ENCODE measurements at places on chromosomes 5 and 9.

DNA sequence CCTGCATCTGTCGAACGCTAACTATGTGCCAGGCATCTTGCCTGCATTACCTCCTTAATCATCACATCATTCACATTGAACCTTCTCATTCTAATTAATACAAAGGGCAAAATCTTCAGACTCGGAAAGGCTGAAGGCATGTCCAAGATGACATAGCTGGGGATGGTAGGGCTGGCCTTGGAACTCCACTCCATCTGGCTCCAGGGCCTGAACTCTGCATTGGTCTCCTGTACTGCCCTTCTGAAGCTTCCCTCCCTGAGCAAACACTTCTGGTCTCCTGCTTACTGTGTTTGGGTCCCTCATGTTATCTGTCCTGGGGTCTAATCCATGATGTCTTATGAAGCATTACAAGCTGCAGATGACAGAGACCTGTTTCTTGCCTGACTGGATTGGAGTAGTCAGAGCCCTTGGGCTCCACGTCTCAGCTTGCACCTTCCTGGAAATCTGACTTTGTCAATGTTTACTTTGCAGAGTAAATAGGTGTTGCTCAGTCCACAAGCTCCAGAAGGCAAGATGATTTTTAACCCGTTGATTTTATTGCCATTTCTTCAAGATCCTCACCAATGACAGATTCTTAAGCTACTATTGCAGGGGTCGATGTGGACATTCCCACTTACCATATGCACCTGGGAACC, 106.1 kb downstream of the GALNT10 start:
- no peak for DNase-seq

DNA sequence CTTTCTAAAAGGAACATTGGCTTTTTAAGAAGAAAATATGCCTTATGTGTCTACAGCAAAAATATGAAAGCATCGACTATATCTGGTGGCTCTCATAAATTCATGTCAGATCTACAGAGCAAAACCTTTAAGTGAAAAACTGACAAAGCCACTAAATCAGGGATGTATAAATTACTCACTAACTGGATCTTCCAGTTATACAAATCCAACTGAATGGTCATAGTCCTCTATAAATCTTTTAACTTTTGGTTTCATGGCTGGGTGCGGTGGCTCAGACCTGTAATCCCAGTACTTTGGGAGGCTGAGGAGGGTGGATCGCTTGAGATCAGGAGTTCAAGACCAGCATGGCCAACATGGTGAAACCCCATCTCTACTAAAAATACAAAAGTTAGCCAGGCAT, 29.2 kb upstream of the GZMA start:
- no peak for DNase-seq

DNA sequence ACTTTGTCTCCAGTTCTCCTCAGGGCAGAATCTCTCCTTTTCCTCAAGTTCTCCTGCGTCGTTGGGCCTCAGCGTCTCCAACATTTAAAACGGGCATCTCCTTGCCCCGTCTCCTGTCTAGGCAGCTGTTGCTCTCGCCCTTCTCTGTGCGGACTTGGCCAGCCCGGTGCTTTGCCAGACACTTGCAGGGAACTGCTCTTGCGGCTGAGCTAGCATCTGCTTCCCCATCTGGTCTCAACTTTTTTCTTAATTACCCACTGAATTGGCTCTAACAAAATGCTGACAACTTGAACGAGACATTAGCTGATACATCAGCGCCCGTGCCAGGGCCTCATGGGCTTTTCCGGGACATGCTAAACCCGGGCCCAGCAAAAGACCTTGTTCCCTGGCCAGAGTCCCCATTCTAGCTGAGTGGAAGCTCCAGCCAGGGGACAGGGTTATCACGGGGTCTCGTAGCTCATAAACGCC, 25.1 kb downstream of the ZNF618 start:
- peak; percentile 27 for DNase-seq

- no peak for DNase-seq
These were observed 5.1 kb downstream of the AMACR start for GRCh38 chr5:34002629-34003328.

- DNase-seq, result no peak
These were observed 89.8 kb downstream of the NUDT12 start for GRCh38 chr5:103472830-103473229.

GRCh38 chr9:79312686-79313421, 258.9 kb upstream of the TLE4 start:
- DNase-seq, result no peak

DNA sequence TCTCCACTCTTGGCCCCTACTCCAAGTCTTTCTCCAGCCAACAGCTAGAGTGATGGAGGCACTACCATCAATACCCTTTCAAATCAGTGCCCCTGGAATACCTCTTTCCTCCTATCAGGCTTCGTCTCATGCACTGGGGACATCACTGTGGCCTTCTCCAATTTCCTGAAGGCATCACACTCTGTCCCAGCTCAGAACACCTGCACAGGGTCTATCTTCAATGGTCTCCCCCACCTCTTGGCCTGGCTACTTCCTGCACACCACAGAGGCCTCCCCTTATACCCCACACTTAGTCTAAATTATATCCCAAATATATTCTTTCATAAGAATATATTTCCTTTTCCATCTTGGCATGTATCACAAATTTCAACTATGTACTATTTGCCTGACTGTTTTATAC, 34.5 kb downstream of the ECPAS start:
- DNase-seq, result no peak

- no peak for DNase-seq
These were observed 40.1 kb upstream of the SLC6A19 start for GRCh38 chr5:1161108-1161832.

DNA sequence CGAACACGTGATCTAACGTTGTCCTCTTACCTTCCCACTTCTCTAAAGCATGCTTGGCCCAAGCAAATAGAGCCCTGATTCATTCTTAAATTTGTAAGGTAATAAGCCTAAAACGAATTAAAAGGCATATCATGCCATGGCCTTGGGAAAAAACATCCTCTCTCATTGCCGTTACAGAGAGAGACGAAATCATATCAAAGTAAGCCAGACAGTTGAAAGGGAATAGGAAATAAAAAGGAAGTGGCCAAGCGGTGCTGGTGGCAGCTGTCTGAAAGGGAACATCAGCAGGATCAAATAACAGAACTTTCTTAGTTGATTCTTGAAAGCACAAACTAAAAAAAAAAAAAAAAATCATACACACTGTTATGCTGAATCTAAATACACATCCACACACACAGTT, 49.1 kb upstream of the CDH6 start:
- no peak for DNase-seq

DNA sequence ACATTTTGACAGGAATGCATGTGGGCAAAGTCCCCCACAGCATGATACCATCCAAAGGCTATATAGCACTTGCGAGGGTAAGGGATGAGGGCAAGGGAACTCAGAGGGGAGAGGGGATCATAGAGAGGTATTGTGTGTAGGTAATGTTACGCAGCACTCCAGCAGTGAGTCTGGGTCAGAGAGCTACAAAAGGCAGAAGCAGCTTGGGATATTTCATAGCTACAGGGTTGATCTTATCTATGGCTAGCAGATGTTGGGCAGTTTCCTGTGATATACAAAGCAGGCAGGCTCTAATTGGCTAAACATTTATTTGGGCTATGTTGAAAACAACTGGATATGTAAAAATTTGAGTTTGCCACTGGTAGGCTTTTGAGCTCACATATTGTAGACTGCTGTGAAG, 17.8 kb upstream of the SLCO4C1 start:
- no peak for DNase-seq

GRCh38 chr9:96169484-96169883, 132.5 kb downstream of the HSD17B3 start:
- no peak for DNase-seq

GRCh38 chr9:131258698-131259431, 17.4 kb downstream of the FAM78A start:
- no peak for DNase-seq

GRCh38 chr9:134431095-134431494, 104.8 kb downstream of the RXRA start:
- no peak for DNase-seq

DNA sequence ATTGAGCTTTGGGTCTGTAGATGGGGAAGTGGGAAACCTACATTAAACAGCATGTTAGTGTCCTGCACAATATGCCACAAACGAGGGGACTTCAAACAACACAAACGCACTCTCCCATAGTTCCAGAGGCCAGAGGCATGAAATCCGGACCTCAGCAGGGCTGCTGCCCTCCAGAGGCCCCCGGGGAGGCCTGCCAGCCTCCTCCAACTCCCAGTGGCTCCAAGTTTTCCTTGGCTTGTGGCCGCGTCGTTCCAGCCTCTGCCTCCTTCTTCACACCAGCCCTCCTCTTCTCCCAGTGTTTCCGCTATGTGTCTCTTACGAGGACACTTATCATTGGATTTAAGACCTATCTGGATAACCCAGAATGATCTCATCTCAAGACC, 13.3 kb upstream of the COL5A1 start:
- no peak for DNase-seq

DNA sequence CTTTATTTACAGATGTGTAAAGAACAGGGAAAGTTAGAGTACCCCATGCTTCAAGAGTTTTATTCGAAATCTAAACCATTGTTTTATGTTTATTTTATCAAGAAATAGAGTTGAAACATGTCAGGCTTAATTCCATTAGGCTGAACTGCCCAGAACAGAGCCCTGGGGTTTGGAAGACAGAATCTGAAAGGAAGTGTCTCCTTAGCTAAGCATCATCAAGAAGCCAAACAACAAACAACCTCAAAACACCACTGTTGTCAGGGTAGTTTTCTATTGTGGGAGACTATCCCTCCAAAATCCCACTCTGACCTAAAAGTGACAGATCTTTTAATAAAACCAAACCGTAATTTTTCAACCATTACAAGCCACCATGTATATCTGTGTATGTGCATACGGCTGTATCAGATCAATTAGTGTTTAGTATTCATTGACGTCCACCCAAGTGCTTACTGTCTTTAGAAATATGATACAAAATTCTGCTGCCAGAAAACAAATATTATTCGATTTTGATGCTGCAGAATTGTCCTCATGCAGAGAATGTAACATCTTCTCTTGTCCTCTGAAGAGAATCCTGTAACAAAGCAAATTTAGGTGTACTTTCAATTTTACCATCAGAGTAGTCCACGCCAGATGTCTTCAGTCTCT, 271.9 kb upstream of the TMEM161B start:
- no peak for DNase-seq

DNA sequence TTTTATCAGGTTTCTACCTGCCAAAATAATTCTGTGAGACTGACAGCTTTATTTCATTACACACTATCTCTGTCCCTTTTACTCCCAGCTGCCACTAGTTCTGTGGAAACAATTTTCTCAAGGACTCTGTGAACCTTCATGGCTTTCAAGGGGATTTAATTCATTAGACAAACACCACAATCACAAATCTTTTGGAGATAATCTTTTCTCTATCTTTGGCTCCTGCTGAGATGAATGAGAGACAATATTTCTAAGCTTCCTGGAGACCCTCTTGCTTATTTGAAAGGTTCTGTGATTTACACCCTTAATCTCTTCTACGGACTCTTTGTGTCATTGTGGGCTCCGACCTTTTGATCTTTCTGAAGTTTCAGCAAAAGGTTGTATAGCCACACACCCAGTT, 222.6 kb downstream of the PRDM9 start:
- no peak for DNase-seq

DNA sequence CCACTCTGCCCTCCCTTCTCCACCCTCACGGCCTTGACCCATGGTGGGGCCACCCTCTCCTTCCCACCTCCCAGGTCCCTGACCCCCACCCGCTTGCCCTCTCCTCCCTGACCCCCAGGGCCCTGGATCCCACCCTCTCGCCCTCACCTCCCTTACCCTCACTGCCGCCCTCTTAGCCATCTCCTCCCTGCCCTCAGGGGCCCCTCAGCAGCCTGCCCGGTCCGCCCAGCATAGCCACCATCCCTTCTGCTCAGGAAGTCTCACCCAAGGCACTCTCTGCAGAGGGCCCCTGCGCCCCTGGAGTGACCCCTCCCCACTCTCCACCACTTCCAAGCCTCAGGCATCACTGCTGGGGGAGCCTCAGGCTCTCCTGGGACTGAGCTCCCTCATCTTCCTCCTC, 66.3 kb downstream of the MRPL36 start:
- no peak for DNase-seq

DNA sequence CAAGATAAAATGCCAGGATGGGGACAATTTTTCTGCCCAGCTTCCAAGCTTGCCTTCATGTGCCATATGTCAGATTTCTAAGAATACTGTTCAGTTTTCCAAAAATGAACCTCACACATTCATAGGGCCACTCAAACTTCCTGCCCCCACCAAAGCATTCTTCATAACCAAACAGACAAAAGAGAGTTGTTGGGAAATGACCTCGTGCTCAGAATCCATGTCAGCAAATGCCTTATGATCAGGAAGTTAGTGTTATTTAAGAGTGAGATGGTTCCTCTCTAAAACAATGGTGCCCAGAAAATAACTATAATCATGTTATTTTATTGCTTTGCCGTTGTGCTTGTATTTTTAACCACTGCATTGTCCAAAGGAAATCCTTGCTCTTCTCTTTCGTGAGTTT, 208.2 kb downstream of the ZNF608 start:
- DNase-seq, result no peak

- DNase-seq, result no peak
These were observed 267.4 kb downstream of the CHSY3 start for GRCh38 chr5:130171699-130172098.

- DNase-seq, result no peak
These were observed 129.9 kb downstream of the BOD1 start for GRCh38 chr5:173486355-173487225.

- no peak for DNase-seq
These were observed 11.5 kb upstream of the OTULINL start for GRCh38 chr5:14569948-14570691.

All from pons (tissue), 1 donor.